ENCODE measurements at places on chromosomes 3 and 15.

DNA sequence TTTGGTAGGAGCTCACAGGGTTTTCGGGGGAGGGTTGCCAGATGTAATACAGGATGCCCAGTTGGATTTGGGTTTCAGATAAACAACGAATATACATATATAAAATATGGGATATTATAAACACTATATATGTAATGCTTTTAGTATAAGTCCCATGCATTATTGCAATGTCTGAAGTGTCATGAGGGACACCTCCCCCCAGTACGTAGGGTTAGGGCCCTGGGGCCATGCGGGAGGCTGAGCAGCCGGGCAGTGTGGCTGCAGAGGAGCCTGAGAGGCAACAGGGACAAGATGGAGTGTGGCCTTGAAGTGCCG lies 148.9 kb downstream of the SMAD6 start:
- DNase-seq = no peak

DNA sequence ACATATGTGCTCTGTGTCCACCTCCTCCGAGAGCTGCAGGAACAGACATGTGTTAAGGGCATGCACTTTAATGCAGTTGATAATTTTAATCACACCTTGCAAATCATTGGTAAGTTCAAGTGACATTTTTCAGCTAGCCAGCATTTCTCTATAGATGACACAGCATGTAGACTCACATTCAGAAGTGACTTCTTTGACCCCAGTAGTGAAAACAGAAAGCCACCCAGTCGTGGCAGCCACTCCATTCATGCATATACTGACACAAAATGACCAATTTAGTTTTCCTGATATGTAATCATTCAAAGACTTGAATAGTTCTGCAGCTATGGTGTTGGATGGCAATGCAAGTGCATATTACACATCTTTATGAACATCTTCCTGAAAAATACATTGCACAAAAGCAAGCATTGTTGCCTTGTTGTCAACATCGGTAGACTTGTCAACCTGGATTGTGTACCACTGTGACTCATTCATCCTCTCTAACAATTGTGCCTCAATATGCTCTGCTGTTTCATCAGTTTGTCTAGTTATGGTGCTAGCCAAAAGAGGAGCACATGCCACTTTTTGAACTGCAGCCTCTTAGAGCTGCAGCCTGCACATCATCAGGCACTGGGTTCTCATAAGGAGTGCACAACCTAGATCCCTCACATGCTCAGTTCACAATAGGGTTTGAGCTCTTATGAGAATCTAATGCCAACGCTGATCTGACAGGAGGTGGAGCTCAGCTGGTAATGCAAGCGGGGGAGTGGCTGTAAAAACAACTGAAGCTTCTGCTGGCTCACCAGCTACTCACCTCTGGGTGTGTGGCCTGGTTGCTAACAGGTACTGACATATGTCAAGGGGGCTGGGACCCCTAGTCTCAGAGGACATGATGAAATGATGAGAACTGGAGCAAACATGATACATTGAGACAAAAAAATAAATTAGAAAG lies 622.0 kb downstream of the PYDC2 start:
- no peak for DNase-seq

GRCh38 chr3:5431146-5431545 lies 243.6 kb downstream of the EDEM1 start:
- no peak for DNase-seq

- no peak for DNase-seq
These were observed 545.7 kb downstream of the TBL1XR1 start for GRCh38 chr3:176651622-176652021.

DNA sequence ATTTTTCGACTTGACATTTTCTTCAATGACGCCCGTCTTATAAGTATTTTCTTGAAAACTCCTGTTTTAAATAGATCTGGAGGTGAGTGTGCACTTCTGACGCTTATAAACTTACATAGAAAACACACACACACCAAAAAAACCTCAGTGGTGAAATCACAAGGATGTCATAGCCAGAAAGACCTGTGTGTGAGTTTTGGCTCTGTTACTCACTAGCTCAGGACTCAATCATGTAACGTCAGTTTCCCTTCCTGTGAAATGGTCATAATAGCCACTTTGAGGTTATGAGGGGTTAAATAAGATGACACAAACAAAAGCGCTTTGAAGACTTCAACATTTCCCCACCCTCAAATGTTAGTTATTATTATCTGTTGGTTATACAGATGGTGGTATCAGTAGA lies 1.8 kb downstream of the IL20RB start:
- DNase-seq = no peak

DNA sequence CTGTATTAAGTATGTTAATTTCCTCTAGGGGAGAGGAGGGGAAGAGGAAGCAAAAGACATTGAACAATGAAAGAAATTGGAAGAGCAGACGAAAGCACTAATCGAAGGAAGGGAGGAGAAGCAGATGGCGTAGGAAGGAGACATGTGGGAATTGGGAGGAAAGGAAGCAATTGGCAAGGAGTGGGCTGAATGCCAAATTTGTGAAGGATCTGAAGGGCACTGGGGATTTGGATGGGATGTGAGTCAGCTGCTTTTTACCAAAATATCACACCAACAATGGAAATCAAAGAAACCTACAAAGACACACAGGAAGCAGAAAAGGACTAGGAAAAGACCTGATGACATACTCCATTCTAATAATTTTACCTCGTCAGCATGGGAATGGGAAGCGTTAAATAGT lies 1029.8 kb downstream of the ROBO1 start:
- no peak for DNase-seq

DNA sequence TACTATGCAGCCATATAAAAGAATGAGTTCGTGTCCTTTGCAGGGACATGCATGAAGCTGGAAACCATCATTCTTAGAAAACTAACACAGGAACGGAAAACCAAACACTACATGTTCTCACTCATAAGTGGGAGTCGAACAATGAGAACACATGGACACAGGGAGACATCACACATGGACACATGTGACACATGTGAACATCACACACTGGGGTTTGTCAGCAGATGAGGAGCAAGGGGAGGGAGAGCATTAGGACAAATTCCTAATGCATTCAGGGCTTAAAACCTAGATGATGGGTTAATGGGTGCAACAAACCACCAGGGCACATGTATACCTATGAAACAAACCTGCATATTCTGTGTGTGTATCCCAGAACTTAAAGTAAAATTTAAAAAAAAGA lies 408.0 kb downstream of the EPHB1 start:
- no peak for DNase-seq

- no peak for DNase-seq
These were observed 5.7 kb downstream of the STIMATE start for GRCh38 chr3:52891615-52892081.

DNA sequence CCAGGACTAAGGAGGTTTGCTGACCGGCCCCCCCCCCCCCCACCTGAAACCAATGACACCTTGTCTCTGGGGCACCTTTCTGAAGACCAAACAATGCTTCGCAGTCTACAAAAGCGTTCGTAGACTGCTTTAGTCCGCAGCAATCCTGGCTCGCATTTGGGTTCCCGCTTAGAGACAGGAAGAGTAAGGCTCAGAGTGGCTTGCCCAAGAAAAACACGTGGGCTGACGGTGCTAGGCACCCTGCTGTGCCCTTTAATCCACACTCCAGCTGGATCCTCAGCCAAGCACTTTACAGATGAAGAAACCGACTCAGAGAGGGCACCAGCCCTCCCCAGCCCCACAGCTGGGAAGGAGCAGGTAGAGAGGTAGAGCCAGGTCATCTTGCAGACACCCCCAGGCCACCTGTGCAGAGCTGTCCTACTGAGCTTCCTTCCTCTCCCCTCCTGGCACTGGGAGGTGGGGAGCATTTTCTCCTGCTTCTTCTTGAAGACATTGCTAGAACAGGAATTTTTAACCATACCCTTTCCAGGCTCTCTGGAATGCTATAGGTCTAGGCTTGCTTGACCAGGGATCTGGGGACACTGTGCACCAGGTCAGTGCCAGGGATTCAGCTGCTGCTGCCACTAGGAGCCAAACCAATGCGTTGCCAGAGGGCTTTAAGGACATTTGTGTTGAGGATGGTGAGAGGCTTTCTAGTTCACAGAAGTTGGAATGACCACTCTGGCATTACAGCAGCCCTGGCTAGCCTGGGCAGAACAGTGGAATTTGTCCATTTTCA lies 1.0 kb upstream of the KLF15 start:
- no peak for DNase-seq

DNA sequence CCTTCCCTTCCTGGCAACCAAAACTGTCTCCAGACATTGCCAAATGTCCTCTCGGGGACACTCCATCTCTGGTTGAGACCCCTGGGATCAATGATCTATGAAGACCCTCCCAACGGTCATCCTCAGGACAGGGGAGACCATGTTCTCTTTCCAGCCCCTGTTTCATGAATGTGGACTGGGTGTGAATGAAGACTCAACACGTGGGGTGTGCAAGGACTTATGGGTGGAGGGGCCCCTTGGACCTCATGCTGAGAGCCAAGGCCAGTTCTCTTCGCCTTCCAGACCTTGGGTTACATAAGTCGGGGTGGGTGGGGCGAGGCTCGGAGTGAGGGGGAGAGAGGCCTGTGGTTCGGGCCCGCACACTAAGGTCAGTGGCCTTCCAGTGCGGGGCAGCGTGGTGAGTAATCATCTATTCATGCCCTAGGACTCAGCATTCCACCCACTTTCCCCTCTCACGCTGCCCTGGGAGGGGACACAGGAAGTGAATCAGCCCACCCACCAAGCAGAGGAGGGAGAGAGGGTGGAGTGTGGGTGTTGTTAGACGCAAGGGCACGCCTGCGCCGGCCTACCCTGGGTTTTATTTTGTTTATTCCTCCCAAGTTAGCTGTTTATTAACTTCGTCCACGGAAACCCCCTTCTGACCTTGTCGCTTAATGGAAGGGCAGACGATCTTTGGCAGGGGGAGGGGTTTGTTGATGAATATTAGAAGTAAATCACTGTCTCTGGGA lies 6.7 kb downstream of the PAQR5 start:
- DNase-seq = no peak

- DNase-seq = no peak
These were observed 52.5 kb downstream of the KLF15 start for GRCh38 chr3:126304704-126305103.

- no peak for DNase-seq
These were observed 260.8 kb downstream of the ARPP21 start for GRCh38 chr3:35900079-35900478.

DNA sequence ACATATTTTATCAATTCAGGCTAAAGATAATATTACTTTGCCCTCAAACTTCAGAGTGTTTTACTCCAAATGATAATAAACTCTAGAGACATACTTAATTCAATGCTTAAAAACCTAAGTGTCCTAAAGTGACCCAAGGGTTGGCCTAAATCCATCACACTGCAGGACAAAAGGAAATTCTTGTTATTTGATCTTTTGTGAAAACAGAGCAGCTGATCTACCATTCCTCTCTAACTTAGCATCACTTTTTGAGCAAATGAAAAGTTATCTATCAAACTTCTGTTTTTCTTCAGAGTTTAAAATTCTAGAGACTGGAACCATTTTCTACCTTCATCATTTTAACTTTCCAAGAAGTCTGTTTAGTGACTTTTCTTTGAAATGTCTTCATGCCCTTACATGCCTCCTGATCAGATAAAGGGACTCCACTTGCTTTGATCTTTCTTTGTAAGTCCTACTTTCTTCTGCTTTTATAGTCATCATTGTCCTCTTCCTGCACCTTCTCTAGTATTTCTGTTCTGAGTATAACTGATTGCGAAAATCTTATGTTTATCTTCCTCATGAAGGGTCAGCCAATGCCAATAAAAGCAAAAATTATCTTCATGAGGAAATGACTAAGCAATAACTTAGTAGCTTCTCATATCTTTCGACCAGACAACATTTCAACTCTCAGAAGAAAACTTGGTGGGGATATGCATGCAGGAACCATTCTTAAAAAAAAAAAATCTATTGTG lies 378.7 kb upstream of the TGFBR2 start:
- DNase-seq = no peak

- DNase-seq = no peak
These were observed 345.7 kb downstream of the CNTN3 start for GRCh38 chr3:74268753-74269152.

GRCh38 chr15:64909546-64909945 lies 2.2 kb upstream of the ANKDD1A start:
- DNase-seq = no peak

DNA sequence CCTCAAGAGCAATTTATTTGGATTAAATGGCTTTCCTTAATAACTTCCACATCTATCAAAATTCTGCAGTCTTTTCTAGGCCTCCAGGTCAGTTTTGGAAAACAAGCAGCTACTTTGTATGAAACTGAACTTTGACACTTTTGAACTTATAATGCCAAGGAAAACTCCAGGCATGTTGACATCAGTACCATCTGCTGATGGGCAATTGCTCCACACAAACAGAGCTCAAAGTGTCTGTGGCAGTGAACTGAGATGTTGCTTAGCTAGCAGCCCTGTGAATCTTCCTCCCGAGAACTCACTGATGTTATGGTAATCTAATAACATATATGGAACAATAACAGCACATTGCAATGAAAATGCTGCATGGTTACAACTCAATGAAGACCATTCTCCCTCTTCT lies 250.2 kb downstream of the THRB start:
- no peak for DNase-seq

DNA sequence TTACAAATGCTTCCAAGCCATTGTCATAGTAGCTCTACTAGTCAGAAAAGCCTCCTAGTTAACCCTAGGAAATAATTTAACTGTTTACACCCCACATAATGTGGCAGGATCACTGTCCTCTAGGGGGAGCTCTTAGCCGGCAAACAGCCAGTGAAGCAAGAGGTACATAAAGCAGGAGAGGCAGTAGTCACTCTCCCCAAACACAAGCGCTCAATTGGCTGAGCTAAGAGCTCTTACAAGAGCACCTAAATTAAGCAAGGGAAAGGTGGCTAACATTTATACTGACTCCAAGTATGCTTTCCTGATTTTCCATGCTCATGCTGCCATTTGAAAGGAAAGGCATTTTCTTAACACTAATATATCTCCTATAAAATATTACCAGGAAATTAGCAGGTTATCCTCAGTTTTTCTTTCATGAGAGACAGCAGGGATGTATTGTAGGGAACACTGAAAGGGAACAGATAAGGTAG lies 37.6 kb downstream of the NCEH1 start:
- DNase-seq = no peak

- no peak for DNase-seq
These were observed 13.1 kb upstream of the CP start for GRCh38 chr3:149234671-149235245.

DNA sequence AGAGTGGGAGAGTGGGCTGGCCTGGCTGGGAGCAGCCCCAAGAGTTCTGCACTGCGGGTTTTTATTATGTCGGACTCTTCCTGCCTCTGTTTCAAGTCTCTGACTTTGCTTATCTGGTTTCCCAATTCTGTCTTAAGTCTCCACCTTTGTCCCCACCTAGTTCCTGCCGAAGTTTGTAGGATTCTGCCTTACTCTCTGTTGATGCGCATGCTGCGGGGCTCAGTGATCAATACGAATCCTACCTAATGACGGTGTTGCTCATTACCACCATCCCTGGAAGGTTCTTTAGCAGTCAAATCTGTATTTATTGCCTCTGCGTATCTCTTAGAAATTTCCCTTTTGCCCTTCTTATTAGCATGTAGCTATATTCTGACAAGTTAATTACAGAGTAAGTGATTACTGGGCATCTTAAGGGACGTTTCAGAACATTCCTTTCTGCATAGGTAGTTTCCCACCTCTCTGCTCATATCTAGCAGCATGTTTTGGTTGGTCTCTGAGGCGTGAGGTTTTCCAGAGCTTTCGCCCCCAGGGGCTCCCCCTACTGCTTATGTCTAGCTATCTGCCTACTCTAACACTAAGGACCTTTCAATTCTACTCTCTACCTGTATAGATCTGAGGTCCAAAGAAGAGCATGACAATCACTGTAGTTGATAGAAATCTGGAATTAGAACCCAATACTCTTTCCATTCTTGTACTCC lies 236.0 kb upstream of the EIF1B start:
- DNase-seq = no peak

Measured in breast epithelium (tissue), 4 donors.